Esophagus mucosa (tissue), 1 donor: ENCODE measurements at places on chromosomes 5 and 9. TPM values are rescaled to one million over a fixed set of nuclear protein-coding genes. Genes with fewer than 3 reads are reported as not detected.

- peak; percentile 65 for ATAC-seq
Observed at GRCh38 chr5:73229271-73229670, 56.3 kb downstream of the TMEM174 start.

DNA sequence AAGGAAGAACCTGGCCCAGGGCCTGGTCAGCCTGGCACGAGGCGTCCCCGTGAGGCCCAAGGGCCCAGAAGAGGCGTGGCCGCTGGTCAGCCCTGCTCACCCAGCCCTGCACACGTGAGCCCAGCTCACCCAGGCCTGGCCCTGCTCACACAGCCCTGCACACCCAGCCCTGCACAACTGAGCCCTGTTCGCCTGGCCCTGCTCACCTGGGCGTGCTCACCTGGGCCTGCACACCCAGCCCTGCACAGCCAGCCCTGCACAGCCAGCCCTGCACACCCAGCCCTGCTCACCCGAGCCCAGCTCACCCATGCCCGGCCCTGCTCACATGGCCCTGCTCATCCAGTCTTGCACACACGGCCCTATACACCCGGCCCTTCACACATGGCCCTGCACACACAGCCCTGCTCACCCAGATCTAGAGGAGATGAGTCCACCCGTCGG lies 2.1 kb downstream of the ZDHHC11 start:
- ATAC-seq: peak; percentile 16

- no peak for ATAC-seq
Observed at GRCh38 chr5:82296929-82297328, 18.8 kb upstream of the RPS23 start.

The FGD3 gene
- 2.1 TPM for total RNA-seq
